ENCODE measurements at places on chromosomes 2 and 18.

- no peak for DNase-seq
Observed at GRCh38 chr2:43288417-43289305, 62.3 kb upstream of the ZFP36L2 start.

- DNase-seq = no peak
Observed at GRCh38 chr2:64243081-64244036, 99.1 kb upstream of the PELI1 start.

DNA sequence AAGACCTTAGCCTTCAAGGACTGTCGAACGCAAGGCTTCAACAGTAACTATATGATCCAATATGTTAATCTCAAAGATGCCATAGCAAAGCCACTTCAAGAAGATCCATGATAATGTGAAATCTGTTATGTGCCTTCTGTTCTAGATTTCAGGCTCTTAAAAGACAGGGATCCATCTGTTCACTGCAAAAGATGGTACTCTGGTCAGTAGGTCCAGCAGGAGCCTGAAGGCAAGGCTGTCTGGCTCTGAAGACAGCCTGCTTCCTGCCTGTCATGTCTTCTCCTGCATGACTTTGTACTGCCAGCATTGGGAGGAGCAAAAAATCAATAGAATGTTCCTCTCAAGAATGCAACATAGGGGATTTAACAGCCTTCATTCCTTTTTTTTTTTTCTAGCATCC is 270.8 kb upstream of the PARD3B start:
- DNase-seq = no peak

GRCh38 chr2:12717191-12718014 is 667 bp downstream of the TRIB2 start:
- peak; percentile 26 for DNase-seq

GRCh38 chr2:200847269-200847668 is 17.2 kb downstream of the CLK1 start:
- DNase-seq = no peak

GRCh38 chr18:78497641-78498040 is 482.0 kb upstream of the SALL3 start:
- DNase-seq = no peak

GRCh38 chr18:64245126-64245861 is 96.4 kb upstream of the LINC00305 start:
- no peak for DNase-seq

DNA sequence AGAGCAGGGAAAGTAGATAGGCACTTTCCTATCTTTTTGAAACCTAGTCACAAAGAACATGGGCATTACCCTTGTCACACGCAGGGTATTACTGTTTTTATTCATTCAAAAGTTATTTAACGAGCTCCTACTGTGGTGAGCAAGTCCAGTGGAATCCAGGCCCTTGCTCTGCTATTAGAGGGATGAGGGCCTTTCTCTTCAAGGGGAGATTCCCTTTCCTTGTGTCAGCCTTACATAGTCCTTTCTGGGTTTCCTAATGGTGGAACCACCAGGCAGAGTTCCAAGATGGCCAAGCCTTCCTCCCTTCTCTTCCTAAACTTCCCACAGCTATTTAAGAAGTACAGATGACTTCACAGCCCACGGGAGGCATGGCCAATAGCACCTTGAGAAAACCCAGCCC is 64.6 kb downstream of the SPTBN1 start:
- DNase-seq = no peak

GRCh38 chr2:1990724-1991123 is 246.4 kb upstream of the PXDN start:
- DNase-seq = peak; percentile 67

DNA sequence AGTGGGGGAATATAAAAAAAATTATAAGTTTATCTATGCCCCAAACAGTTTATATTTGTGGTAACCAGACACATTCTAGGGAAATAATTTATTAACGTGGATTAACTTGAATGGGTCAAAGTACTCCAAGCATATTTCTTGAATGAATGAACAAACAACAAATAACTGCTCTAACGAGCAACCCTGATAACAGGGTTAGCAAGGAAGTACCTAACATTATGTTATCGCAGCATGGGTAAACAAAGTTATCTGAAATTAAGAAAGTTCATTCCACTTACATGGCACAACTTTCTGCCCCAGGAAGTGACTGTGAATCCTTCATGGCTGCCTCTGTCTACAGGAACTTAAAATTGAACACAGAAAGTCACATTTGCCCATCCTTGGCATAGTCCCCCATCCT is 812.9 kb upstream of the ACVR2A start:
- no peak for DNase-seq

DNA sequence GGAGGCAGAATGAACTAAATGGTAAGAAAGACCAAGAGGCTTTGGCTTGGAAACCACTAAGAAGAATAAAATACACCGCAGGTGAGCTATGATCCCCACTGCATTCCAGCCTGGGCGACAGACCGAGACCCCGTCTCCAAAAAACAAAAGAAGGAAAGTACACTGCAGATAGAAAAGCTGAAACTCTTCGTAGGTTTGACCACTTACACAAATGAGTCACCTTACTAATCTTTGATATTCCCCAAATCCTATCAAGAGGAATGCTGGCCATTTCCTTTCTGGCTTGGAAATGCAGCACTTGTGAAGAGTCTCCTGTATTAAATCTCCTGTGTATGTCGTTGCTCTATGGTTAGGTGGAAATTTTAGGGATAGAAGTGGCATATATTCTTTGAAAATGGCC is 108.8 kb downstream of the MTCL1 start:
- DNase-seq = no peak

GRCh38 chr2:190837952-190838361 is 42.7 kb upstream of the GLS start:
- DNase-seq = no peak

- DNase-seq = no peak
Observed at GRCh38 chr2:58866040-58866439, 624.9 kb upstream of the FANCL start.

GRCh38 chr2:27154488-27154887 is 5.7 kb downstream of the TCF23 start:
- no peak for DNase-seq

DNA sequence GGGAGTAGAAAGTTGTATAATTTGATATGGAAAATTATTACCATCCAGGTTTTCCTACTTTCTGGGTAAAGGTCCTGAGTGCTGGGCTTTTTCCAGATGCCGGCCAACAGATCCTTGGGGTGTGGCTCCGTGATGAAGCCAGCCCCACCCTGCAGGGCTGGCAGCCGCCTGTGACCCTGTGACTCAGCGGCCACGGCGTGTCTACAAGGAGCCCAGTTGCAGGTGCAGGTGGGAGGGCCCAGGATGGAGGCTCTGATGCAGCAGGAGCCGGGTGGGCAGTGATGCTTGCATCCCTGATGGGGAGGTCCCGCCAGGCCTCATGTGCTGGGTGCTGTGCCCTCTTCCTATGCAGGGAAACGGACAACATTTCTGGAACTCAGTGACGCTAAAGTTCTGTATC is 96.0 kb upstream of the ALKAL2 start:
- DNase-seq = no peak

DNA sequence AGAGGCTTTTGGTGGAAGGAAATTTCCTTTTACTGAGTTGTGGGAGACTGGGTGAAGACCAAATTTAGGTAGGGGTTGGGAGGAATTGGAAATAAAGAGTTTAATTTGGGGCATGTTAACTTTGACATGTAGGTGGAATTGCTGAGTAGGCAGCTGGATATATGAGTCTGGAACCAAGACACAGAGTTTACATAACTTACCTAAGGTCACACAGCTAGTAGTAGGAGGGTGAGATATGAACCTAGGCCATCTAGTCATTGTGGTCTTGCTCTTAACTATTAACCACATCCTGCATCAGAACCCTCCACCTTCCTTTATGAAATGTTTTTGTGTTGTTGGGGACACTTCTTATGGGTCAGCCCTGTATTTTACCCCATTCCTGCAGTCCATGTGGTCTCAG is 113.1 kb downstream of the ICOS start:
- DNase-seq = no peak

GRCh38 chr18:39962546-39962945 is 1992.5 kb upstream of the PIK3C3 start:
- no peak for DNase-seq

- no peak for DNase-seq
Observed at GRCh38 chr2:152580714-152581113, 136.5 kb downstream of the PRPF40A start.

DNA sequence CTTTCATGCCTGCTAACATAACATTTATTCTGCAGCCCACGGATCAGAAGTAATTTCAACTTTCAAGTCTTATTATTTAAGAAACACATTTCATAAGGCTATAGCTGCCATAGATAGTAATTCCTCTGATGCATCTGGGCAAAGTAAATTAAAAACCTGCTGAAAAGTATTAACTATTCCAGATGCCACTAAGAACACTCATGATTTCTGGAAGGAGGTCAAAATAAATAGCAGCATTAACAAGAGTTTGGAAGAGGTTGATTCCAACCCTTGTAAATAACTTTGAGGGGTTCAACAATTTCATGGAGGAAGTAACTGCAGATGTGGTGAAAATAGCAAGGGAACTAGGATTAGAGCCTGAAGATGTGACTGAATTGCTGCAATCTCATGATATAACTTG is 77.6 kb downstream of the CCDC148 start:
- no peak for DNase-seq

DNA sequence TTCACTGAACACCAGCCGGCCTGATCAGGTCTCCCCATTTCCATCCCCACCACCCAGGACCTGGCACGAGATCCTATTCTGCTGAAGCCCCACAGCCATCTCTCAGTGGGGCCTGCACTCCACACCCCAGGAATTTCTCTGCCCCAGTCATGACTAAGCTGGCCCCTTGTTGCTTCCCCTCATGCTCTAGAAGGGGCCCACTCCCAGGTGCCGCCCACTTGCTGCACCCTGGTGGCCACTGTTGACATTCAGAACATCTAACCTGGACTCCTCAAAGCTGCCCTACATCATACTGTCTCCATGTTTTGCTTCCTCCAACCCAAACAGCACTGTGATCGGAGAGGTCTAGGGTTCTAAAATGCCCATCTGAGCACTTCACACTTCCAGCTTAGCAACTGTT is 90.7 kb upstream of the KLHL29 start:
- no peak for DNase-seq

GRCh38 chr2:150508497-150509137 is 21.1 kb upstream of the RND3 start:
- no peak for DNase-seq

- DNase-seq = no peak
Observed at GRCh38 chr2:85959185-85959584, 70.4 kb upstream of the ST3GAL5 start.

DNA sequence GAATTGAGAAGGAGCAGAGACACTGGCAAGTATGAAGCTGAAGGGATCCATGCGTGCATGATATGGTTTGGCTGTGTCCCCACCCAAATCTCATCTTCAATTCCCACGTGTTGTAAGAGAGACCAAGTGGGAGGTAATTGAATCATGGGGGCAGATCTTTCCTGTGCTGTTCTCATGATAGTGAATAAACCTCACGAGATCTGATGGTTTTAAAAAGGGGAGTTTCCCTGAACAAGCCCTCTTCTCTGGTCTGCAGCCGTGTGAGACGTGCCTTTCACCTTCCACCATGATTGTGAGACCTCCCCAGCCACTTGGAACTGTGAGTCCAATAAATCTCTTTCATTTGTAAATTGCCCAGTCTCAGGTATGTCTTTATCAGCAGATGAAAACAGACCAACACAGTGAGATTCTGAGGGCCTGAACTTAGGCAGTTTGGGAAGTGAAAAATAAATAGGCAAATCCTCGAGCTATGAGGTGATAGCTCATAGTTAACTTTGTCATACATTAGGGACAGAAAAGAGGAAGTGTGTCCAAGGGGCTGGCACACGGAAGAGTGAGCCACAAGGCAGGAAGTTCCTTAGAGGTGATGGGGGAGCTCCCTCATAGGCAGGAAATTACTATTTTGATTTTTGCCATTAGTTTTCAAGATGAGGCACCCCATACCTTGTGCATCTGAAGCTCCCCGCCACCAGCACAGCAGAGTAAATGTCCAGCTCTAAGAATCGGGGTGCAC is 658.8 kb upstream of the ID2 start:
- no peak for DNase-seq

DNA sequence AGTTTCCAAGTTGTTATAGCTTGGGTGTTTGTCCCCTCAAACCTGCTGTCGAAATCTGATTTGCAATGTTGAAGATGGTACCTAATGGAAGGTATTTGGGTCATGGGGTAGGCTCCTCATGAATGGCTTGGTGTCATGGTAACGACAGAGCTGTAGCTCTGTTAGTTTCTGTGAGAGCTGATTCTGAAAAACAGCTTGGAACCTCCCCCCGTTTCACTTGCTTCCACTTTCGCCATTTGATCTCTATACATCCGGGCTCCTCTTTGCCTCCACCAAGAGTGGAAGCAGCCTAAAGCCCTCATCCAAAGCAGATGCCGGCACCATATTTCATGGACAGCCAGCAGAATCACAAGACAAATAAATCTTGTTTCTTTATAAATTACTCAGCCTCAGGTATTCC is 1035.1 kb upstream of the SLC39A10 start:
- DNase-seq = no peak

GRCh38 chr18:27778925-27779324 is 398.0 kb downstream of the CDH2 start:
- DNase-seq = no peak

- DNase-seq = no peak
Observed at GRCh38 chr18:45458033-45458432, 157.2 kb upstream of the SLC14A2 start.

- no peak for DNase-seq
Observed at GRCh38 chr2:38245114-38245641, 131.9 kb downstream of the ATL2 start.

- no peak for DNase-seq
Observed at GRCh38 chr2:199738727-199739412, 112.1 kb downstream of the FTCDNL1 start.

DNA sequence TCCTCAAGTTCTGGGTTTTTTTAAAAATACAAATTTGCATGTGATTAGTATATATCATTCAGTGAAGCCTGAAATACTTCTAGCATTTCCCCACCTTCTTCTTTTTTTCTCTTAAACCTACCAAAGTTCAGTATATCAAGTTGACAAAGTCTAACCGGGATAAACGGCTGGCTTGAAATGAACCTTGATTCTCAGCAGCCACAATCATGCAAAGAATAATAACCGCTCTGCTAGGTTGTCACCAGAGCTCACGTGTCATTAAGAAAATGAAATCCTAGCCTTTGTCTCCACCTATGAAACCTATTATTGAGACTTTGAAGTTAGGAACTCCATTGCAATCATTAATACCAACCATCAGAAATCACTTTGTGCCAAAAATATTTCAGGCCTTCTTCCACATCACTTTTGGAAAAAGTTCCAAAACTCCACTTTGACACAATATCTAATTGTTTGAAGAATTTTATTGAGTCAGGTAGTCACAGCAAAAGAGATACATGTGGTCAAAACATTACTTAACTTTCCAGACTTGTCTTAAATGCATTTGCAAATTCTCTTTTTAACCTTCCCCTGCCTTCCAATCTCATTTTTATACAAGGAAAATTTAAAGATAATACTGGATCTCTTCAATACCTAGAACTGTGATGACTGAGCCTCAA is 285.6 kb upstream of the ACVR2A start:
- DNase-seq = no peak

DNA sequence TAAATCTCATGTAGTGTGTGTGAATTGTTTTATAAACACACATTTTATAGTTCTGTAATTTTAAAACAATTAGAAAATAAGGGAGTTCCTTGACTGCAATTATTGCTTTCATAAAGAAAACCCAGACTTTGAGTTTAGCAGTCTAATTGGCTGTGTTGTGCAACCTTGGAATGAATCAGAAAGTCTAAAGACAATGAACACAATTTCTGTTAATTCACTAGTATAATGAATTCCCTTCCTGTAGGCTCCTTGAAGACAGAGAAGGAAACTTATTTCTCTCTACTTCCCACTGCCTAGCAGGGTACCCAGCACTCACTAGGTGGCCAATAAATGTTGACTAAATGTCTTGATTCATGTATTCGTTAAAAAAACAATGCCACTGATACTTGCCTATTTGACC is 79.9 kb downstream of the ANTXR1 start:
- DNase-seq = no peak

Data from NCI-H2081 treated with DMSO at 0.1 percent for 48 hours (cell line).